HCT116 (cell line): ENCODE measurements at places on chromosomes 5 and 9.

DNA sequence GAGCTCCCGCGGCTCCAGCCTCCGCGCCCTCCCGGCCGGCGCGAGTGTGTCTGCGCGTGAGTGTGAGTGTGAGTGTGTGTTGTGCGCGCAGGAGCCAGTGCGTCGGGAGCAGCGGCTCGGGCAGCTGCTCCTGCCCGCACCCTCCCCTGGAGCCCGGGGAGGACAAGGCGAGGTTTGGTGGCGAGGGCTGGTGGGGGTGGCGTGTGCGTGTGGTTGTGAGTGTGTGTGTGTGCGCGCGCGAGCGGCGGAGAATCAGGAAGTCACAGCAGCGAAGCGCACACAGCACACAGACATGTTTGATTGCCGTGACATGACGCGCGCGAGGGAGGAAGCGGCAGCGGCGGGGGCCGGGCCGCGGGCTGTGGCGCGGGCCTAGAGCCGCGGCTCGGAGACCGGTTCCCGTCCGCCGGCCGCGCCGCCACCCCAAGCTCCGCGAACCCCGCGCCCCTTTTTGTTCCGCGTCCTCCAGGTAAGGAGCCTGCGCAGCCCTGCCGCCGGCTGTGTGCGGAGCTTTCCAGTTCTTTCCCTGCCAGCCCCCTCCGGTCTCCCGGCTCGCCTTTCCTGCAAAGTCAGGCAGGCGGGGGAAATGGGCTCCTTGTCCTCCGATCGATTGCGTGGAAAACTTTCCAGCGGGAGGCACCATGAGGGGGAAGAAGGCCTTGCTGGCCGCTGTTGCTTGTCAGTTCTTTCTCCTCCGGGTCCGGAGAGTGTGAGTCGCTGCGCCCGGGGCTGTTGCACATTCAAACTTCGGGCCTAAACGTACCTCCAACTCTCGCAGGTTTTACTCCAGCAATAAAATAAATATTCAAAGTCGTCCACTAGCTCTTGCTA, 2.4 kb downstream of the SMARCA2 start:
- no peak for DNase-seq

GRCh38 chr9:127124111-127124531, 1.7 kb upstream of the ANGPTL2 start:
- DNase-seq: no peak

DNA sequence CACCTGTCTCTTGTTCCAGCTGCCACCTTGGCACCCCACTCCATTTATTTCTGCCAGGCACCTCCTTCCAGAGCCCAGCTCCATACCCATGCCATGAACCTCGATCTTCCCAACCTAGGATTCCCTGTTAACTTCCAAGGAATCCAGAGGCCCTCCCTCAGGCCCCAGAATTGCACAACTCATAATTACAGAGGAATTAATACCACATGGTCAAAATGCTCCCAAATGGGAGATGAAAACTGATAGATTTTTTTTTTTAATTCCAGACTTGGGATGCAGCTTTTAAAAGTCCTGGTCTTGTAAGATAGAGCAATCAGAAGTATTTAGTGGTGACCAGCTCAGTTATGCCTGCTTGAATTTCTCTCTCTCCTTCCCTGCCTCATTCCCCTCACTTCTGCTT, 96.2 kb upstream of the CCDC112 start:
- DNase-seq: no peak

DNA sequence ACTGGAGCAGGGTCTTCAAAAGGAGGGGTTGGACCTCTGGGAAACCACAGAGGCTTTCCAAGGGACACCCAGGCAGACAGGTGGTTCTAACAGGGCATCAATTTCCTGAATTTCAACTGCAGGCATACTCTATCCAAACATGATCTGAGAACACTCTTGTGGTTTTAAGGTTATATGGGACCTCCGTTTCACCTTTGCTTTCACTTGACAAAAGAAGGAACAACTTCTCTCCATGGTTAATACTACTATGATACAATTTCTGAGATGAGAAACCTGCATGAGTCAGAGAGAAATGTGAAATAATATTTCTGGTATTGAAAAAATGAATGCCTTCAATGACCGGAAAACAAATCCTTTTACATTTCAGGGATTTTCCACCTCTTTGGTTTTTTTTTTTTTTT, 28.0 kb upstream of the ERAP1 start:
- DNase-seq: no peak

- no peak for DNase-seq
These were observed 50.1 kb upstream of the ADRB2 start for GRCh38 chr5:148776261-148776660.

DNA sequence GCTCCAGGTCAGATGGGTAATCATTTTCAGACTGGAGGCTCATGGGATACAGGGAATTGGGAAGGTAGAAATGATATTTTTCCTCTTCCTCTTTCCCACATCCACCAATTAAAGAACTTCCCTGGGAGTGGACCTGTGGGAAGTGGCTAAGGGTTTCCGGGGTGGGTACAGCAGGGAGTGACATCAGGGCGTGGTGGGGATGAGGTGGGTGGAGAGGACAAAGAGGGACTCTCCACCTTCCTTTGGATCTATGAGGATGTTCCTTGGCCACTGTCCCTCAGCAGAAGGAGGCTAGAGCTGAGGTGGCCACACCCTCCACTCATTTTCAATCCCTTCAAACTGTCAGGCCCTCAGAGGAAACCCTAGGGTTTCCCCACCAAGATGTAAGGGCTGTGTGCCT, 54.7 kb downstream of the IRF1 start:
- DNase-seq: no peak

- no peak for DNase-seq
These were observed 144.1 kb downstream of the PLPPR1 start for GRCh38 chr9:101172616-101173015.

- no peak for DNase-seq
These were observed 6.7 kb upstream of the RXRA start for GRCh38 chr9:134319306-134320125.

- DNase-seq: no peak
These were observed 81.9 kb upstream of the RARS1 start for GRCh38 chr5:168404365-168404764.

DNA sequence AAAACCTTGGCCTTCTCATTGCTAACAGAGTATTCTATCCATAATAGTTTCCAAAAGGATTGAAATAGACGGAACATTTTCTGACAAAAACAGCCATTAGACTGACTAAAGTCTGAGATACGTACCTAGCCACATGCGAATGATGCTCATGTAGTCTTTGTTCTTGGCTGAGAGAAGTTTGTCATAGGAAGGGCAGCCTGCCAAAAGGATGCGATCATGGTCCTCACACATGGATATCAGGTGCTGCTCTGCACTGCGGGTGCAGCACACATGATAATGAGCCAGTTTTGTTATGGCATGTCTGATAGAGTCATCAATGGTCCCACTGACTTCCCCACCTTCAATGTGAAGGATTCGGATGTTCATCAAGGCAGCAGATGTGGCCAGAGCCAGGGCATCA, 12.3 kb downstream of the GNE start:
- DNase-seq: no peak

DNA sequence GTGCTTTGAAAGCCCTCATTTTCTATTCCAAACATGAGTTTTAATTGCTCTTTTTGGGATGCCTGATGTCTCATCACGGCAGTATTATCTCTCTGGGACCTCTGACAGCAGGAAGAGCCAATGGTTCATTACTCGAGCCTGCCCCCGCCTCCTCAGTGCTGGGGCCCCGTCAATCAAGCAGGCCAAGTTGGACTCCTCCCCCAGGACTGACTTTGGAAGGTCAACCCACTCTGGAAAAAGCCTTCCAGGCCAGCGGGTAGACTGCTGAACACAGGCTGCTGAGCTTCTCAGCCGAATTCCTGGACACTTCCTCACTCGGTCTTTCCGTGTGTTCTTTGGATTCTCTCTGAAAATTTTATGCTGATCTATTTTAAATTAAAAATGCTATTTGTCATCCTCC, 9.5 kb upstream of the BARHL1 start:
- no peak for DNase-seq

DNA sequence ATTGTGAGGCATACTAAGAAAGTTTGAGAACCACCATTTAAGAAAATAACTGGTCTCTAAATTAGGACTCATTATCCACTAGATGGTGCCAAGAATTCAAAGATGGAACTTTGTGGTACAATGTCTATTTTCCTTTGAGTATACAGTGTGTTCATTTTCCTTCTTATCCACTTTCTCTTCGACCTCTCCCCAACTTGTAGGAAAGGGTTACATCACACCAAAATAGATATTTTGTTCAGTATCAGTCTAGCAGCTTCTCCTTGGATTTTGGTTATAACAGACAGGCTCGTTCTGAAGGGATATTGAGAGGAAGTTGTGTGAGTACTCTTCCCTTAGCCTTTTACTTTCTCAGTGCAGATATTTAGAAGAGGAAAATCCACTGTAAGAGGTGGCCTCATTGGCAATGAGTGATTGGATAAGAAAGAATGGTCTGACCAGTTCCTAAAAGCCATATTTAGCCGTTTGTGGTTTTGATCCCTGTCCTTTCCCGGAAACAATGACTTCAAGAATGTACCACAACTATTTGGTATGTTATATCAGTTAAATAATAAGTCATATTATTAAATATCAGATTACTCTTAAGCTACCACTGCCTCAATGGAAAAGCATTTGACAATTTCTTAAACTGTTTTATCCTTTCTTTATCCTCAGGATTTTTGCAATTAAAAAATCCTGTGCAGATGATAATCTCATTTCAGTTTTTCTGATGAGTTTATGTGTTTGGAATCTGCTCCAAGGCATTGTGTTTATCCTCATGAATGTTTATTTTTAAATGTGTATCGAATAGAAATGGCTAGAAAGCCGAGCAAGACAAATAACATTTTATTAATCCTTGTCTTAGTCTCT, 69.0 kb upstream of the GRAMD2B start:
- DNase-seq: peak; percentile 64

GRCh38 chr5:180463216-180463900, 30.8 kb upstream of the CNOT6 start:
- DNase-seq: no peak

- no peak for DNase-seq
These were observed 200.5 kb downstream of the EFNA5 start for GRCh38 chr5:107470295-107470582.

DNA sequence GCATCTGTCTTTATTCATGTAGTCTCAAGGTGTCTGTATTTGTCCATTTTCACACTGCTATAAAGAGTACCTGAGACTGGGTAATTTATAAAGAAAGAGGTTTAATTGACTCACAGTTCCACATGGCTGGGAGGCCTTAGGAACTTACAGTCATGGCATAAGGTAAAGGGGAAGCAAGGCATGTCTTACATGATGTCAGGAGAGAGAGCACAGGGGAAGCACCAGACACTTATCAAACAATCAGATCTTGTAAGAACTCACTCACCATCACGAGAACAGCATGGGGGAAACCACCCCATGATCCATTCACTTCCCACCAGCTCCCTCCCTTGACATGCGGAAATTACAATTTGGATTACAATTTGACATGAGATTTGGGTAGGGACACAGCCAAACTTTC, 44.2 kb downstream of the NLN start:
- no peak for DNase-seq

DNA sequence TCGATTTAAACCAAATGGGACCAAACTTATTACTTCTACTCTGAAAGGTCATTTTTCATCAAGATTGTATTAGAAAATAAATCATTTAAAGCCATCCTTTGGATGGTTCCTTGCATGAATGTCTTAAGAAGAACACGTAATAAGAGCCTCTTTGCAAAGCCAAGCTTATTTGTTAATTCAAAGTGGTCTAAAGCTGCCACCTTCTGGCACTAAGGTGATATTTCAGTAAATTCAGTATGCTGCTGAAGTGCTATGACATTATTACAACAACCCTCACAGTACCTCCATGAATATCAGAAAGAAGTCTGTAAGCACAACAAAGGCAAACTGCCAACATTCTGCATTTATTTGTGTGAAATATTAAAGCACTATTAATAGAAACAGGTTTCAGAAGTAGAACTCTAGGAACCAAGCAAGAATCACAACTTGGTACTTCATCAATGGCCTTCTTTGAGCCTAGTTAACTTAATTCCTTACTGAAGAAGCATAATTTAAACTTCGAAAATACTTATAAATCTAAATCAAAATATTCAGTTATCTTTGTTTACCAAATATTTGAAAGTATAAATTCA, 53.1 kb upstream of the TYRP1 start:
- peak; percentile 26 for DNase-seq

DNA sequence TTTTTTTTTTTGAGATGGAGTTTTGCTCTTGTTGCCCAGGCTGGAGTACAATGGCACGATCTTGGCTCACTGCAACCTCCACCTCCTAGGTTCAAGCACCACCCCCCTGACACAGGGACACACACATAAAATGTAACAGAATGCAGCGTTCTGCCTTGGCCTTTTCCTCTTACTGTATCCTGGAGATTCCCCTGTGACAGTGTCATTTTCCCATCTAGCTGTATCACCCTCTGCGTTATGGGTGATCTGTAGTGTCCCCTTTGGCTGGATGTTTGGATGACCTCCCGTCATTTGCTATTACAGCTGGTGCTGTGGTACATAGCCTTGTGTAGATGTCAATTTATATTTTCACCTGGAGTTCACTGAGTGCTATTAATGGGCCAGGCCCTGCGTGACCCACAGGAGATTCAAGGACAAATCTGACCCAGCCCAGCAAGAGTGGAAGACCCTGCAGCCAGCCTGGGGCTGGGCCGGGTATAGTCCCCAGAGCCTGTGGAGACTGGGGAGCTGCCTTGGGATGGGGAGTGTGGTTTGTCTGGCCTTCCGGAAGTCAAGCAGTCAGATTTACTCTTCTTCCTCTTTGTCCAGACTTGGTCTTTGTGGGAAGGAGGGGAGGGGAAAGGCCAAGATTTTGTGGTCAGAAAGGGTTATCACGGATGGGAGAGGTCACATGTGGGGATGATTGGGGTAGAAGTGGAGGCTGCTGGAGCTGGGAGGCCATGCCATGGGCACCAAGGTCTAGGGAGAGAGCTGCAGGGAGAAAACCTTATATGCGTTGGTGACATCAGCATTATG, 43.6 kb downstream of the ERGIC1 start:
- no peak for DNase-seq
